Activated T-cell treated with anti-CD3 and anti-CD28 coated beads, Interleukin-2, amount 50 U/mL, for 4 hours (primary cell): ENCODE measurements at places on chromosomes 3 and 15. TPM values are rescaled to one million over a fixed set of nuclear protein-coding genes. Genes with fewer than 3 reads are reported as not detected.

FBXO45 gene
- total RNA-seq: 21.4 TPM

GRCh38 chr3:194560047-194560446 is 73.2 kb downstream of the TMEM44 start:
- no peak for DNase-seq

GRCh38 chr15:81432179-81432578 is 58.2 kb upstream of the TMC3 start:
- no peak for DNase-seq

C3orf49 gene
- not detected for total RNA-seq

TM6SF1 gene
- total RNA-seq: 0.38 TPM

DNA sequence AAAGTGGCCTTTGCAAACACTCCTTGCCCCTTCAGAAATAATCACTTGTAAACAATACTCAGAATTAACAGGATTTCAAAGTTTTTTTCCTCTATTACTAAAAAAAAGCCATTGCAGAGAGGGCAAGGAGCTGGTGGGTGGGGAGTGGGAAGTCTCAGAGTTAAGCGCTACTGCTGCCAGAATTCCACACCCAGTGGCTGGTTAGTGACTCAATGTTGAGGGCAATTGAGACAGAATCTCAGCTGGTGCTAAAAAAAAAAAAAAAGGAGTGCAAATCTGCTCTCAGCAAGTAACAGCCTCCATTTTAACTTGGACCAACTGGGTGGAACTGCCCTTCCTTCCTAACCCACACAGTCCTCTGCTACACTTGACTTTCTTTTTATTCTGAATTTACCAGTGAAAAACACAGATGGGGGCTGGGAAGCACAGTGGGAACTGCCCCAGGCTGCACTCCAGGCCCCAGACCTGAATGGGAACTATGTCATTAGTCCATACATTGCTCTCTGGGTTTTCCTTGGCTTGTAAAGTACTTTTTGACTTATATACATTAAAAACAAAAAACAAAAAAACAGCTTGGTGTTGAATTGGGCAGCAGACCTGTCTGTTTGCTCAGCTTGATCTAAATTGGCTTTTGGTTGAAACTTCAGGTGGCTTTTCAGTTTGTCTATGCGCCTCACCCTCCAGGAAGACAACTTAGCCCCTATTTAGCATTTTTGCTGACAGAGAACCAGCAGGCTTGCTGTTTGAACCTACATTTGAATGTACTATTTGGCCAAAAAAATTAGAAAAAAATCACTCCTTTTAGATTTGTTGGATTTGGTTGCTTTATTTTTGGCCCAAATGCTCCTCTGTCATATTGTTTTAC is 357.8 kb upstream of the TBL1XR1 start:
- DNase-seq: no peak

DNA sequence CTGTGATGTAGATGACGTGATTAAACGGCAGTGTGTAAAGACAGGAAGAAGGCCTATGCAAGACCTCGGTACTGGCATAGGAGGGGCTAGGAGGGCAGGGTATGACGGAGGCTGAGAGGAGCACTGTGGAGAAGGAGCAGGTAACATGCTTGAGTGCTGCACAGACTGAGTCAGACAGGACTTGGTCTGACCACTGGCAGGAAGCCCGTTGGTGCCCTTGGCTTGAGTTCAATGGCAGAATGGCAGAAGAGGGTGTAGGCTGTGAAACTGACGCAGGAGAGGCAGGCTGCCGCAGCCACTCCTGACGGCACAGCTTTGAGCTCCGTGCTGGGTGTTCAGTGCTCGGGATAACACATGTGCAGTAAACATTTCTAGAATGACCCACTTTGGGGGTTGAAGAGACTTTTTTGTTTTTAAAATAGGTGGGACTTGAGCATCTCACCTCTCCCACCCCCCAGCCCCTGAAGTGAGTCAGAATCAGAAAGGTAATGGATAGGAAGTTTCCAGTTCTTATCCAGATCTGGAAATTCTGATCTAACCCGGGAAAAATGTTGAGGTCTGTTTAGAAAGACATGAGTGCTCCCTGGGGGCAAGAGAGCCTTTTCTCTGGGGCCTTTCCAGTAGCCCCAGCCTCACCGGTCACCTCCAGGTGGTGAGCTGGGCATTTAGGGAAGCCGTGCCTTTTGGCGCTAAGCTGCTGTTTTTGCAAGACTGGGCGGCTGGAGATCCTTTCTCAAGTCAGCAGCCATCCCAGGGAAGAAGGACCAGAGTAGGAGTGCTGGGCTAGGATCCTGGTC is 126.4 kb downstream of the RPLP1 start:
- DNase-seq: no peak

DNA sequence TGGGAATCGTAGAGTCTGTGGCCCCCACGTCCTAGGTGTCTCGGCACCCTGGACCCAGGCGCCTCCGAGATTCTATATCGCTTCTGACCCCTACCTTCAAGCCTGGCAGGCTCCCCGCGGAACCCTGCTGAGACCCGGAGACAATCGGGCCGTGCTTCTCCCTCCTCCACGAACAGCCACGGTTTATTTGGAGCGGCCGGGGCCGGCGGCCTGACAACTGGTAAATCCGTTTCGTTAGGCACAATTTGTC is 1.4 kb downstream of the GATA2 start:
- DNase-seq: no peak

TMEM45A gene
- not detected for total RNA-seq

DNA sequence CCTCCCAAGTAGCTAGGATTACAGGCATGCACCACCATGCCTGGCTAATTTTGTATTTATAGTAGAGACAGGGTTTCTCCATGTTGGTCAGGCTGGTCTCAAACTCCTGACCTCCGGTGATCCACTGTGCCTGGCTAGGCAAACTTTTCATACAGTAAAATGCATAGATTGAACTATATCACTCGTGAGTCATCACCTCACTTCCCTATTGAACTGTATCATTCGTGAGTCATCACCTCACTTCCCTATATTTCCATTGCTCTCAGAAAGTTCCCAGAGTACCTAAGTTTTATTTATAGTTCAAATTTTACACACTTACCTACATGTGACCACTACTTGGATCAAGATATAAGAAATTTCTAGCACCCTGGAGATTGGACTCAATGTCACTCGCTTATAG is 73.6 kb upstream of the ACAD9 start:
- DNase-seq: no peak

DNA sequence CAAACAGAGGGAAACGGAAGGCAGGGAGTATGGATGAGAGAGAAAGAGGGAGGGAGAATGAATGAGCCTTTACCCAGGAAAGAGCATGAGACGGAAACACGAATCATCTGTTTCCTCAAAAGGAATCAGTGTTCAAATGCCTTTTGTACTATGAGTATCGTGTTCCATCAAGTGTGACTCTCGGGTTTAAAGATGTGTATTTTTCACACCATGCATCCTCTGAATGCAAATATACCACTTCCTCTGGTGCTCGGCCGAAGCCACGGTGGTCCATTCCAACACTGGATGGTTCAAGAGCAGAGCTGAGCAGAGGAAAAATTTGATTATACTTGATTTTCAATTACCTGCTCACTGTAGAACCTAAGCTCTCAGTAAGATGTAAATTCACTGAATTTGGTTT is 505.1 kb downstream of the MECOM start:
- no peak for DNase-seq

MAGI1 gene
- 0.46 TPM for total RNA-seq

DNA sequence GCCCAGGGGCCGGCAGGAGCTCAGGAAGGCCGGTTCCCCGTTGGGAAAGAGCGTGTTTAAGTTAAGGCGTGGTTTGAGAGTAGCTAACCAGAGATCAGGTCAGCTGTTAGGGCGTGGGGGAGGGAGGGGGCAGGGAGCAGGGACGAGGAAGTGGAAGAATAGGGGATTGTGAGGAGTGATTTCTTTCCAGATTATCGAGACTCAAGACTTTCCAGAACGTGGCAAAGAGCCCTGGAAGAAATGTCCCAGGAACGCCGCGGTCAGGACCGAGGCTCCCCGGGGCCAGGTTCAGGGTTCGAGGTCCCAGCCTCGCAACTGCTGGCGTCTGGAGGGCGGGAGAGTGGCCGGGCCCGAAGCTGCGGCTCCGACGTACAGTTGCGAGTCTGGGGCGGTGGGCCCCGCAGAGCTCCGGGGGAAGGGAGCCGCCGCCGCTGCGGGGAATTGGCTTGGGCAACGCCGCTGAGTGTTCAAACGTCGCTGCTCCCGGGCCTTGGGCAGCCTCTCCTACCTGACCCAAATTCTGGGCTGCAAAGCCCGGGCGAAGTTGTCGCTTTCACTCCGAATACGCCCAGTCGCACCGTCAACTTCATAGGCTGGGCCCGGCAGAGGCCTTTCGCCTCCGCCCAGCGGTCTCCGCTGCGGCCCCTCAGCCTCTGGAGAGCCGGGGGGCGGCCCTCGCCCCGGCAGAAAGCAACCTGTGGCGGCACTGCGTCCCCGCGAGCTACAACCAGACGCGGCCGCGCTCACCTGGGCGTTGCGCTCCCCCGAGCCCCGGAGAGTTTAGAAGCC is 9.5 kb downstream of the ISL2 start:
- no peak for DNase-seq

TMIE gene
- total RNA-seq: 0.16 TPM

GRCh38 chr15:36403351-36403750 is 176.1 kb upstream of the CDIN1 start:
- DNase-seq: no peak

RTP4 gene
- 1.5 TPM for total RNA-seq

GRCh38 chr3:11726146-11726545 is 82.4 kb upstream of the VGLL4 start:
- DNase-seq: no peak

MESP1 gene
- 3.1 TPM for total RNA-seq

GRCh38 chr3:45795509-45795881 is 841 bp downstream of the SLC6A20 start:
- DNase-seq: no peak

DNA sequence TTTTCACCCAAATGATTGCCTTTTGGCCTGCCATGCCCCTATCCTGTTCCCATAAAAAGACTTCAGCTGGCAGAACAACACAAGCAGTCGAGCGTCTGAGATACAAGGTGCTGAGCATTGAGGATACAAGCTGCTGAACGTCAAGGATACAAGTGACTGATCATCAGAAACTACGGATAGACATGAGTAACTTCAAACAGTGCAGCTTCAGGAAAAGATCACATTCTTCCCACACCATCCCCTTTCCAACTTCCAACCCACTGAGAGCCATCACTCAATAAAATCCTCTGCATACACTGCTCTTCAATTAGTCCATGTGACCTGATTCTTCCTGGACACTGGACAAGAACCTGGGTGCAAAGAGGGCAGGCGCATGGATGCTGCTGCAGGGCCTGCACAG is 1198.9 kb downstream of the ROBO2 start:
- no peak for DNase-seq

GRCh38 chr15:81666839-81667238 is 292.8 kb upstream of the TMC3 start:
- no peak for DNase-seq

- DNase-seq: no peak
These were observed 49.5 kb downstream of the CMC1 start for GRCh38 chr3:28290863-28291300.

DNA sequence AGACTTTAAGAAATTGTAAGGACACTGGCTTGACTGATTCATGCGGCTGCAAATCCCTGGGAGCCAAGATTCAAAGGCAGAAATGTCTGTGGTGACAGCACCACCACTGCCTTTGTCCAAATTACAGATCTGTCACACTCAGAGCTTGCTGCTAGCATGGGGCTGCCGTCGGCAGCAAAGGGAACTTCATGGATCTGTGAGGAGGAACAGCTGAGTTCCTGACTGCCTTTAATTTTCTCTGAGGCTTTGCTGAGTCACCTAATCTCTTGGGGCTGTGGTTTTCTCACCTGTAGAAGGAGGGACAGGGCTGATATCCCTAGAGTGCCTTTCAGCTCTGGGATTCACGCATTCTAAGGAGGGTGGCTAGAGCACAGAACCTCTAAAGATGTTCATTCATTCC is 4.1 kb upstream of the PAK6 start:
- no peak for DNase-seq

GRCh38 chr15:21268436-21268940 is 171.8 kb downstream of the POTEB3 start:
- no peak for DNase-seq

GRCh38 chr3:138463724-138464490 is 29.5 kb downstream of the ESYT3 start:
- no peak for DNase-seq

TGM5 gene
- not detected for total RNA-seq

DNA sequence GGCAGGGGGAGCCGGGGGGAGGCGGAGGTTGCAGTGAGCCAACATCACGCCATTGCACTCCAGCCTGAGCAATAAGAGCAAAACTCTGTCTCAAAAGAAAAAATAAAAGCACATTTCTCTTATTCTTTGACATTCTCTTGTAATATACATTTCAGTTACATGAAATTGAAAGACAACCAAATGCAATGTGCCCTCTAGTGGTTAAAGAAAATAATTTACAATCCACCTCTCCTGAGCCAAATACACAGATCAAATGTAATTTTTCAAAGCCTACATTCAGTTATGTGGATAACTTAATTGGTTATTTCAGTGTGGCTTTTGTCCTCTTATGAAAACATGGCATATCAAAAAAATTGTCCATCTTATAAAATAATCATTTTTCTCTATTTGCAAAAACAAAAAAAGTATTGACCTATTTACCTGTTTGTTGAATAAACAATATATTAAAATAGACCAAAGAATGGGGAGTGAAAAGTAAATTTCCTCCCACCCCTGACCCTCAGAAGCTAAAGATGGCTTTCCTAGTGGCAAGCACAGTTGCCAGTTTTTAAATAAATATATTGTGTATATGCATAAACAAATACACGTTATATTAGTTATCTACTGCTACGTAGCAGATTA is 14.2 kb upstream of the U2SURP start:
- DNase-seq: no peak

DNA sequence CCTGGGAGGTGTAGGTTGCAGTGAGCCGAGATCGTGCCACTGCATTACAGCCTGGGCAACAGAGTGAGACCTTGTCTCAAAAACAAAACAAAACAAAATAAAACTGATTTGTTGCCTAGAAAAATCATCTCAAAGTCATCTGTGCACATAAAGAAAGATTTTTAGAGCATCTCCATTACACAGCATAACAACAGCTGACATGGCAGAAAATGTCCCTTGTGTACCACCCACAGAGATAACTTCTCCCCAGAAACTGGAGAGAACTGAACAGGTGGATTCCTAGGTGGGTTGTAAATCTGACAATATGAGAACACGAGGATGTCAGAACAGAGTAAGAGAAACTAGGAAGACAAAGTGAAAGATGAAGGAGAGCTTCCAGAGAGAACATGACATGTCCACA is 207.5 kb downstream of the SLC9A9 start:
- DNase-seq: no peak

DNA sequence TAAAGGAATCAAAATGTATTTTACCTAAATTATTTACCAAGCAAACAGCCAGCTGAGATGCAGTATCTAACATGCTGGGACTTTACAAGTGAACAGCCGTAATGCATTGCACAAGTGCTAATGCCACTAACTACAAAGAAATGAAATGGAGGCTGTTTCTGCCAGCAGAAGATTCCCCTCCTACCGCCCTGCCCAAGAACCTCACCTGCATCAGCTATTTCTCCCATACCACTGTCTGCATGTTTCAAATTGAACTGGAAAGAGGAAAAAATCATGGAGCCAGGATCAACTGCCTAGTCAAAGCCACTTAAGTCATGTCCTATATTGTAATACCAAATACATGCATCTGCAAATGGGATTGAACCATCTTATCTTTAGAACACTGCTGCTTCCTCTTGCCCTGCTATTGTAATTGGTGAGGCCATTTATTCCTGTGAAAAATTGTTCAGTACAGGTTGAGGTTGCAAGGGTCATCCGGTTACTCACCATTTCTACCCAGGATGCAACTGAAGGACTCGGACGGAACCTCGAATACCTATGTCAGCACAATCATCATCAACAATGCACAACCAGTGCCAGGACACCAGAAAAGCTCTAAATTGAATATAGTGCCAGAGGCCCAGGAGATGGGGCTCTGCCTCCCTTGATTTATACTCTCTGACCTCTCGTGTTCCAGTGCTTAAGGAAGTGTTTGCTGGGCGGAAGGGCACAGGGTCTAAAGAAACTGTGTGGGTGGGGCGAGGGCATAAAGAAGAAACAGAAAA is 27.5 kb downstream of the ANXA2 start:
- DNase-seq: no peak
